ENCODE measurements at places on chromosomes 4 and X.
A peak's percentile ranks its signal among the peaks of the same experiment; 100 is the strongest.

DNA sequence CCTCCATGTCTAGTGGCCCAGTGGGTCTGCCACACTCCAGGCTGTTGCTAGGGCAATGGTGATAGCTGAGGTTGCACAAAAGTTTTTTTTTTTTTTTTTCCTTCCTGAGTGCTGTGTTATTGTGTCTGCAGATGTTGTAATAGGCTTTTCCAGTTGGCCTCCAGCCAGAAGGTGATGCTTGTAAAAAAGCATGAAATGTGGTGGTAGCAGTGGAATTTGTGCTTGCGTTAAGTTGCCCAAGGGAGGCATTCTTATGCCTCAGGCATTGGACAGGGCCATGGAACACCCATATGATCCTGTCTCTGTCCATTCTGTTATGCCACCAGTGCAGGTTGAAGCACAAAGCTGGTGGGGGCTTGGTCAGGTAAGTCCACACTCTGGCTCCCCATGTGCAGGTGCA is 660.5 kb upstream of the SPANXN1 start:
- no peak for DNase-seq

- DNase-seq, result no peak
Observed at GRCh38 chr4:111798840-111799239, 346.4 kb upstream of the FAM241A start.

GRCh38 chrX:363621-364375 is 22.9 kb downstream of the PPP2R3B start:
- DNase-seq, result no peak

DNA sequence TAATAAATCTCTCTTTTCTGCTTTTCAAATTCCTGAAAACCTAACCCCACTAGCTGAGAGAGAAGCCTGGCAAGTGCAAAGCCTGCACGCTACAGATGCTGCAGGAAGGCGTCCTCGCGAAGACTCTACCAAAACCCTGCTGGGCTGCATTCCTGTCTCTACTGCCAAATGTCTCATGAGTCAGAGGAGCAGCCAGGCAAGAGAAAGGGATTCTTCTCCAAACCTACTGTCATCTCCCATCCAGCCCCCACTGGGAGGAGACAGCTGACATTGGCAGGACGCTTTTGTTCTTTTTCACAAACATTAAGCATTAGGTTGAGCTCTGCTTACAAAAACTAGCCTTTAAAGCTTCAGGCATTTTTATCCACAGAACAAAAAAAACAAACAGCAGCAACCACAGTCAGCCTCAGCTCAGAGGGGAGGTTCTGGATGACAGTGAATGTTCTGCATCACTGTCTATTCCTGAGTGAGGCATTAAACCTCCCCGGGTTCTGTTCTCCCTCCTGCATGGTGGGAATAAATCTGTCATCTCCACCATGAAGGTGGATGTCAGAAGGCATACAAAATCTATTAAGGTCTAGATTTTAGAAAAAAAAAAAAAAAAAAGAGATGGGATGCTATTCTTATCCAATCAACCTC is 18.0 kb downstream of the CRMP1 start:
- DNase-seq, result no peak

- DNase-seq, result no peak
Observed at GRCh38 chrX:104195489-104196084, 29.3 kb downstream of the FAM199X start.

DNA sequence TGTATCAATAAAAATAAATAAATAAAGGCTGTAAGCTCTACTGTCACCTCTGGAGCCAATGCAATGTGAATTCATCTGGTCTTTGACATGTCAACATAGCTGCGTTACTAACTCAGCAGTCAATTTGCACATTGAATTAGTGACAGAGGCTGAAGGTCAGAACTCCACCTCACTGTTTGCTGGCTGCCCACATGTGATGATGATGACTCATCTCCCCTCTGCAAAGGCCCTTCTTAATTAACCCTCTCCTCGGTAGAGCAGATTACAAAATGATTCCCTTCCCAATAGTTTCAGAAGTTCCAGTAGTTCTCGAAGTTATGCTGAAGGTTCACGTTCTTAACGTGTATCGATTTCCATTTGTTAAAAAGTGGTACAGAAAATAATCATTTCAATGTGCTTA is 1626.0 kb upstream of the TENM3 start:
- DNase-seq, result no peak

DNA sequence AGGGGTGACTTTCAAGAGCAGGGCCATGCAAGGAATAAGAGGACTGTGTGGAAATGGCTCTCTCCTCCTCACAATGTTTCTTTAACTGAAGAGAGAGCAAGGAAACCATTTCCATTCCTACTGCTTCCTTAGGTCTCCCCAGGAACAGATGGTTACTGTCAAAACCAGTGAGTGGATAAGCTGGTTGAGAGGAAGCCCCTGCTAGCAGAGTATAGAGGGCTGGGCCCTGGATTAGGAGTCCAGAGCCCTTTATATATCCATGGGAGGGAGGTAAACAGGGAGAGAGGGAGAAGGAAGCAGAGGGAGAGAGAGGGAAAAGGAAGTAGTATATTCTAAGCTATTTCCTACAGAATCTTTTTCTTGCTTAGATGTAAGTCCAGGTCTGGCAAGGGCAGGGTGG is 43.8 kb upstream of the LAS1L start:
- DNase-seq, result no peak

DNA sequence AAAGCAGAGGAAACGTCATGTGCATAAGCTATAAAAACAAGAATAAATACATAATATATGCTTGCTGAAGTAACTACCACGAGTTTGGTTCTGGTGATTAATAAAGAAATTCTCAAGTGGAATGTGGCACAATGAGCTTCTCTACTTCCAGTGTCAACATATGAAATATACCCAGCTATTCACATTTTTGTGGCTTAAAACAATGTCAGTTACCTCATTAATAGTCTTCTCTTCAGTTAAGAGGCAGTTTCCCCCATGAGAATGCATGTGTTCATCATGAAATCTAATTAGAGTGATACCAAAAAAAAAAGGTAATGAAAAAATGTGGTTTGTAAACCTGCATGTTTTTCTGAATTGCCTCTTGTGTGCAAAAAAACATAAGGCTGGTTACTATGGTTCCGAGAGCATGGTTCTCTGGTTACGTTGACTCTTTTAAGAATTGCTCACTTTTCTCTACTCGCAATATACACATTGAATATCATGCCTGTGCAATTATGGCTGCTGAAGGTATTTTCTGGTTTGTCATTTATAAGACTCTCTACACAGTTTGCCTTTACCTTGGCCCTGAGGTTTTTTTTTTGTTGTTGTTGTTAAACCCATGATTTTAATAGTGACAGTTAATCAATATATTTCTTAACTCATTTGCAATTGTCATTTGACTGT is 108.2 kb downstream of the PCDH7 start:
- DNase-seq, result no peak

DNA sequence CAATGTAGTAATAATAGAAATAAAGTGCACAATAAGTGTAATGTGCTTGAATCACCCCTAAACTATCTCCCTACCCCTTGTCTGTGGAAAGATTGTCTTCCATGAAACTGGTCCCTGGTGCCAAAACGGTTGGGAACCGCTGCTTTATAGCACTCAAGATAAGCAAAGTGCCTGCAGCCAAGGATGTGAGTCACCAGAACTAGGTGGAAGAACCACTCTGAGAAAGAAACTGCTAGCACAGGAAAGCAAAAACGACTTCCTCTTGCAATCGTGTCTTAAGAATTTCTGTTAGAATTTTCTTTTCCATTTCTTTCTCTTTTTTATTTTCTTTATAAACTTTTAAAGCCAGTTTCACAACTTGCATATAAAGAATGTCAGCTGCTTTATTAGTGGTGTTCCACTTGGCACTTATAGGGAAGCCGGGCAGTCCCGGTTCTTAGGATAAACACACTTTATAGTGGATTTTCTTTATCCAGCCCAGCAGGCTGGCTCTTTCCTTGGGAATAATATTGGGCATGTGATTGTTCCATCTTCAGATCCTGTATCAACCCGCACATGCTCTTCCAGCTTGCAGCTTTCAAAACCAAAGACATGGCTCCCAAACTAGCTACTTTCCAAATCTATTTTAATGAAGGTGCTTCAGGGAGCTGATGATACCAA is 32.3 kb upstream of the CXCL8 start:
- DNase-seq, result peak; percentile 82

GRCh38 chr4:189124149-189124758 is 816.4 kb upstream of the FRG1 start:
- no peak for DNase-seq

DNA sequence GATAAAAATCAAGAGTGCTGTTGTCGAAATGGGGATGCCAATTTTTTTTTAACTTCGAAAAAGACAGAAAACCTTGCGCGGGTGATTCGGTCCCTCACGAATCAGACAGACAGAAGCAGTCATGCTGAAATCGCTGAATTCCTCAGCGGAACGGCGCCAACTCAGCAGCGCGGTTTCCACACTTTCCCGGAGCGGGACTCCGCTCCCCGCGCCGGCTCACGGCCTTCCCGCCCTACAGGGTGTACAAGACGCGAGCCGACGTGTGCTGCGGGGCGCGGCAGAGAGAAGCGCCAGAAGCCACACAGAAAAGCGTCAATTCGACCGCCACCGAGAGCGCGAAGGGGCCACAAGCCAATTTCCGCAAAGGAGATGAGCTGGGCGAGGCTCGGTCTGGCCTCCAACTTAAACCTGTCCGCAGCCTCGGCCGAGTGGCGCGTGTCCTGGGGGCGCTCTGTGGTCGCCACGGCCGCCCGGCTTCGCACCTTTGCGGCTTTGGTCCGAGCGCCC is 1.3 kb downstream of the NEXMIF start:
- no peak for DNase-seq

- no peak for DNase-seq
Observed at GRCh38 chr4:113548303-113548702, 213.2 kb downstream of the CAMK2D start.

DNA sequence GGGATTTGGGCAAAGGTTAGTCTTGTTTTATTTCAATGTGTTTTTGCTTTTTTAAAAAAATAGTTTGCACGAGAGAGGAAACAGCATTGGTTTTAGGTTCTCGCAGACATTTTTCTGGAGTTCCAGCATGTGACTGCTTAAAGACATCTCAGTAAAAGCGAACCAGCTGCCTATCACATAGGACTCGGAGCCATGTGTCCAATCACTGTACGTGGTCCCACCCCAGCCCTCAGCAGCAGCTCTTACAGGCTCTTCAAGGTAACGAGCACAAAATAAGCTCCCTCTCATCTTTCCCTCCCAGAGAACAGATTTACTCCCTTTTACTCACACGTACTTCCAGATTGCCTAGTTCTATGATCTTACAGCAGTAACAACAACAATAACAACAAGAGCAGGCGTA is 68.7 kb downstream of the MCF2 start:
- DNase-seq, result no peak

GRCh38 chr4:51901363-51901762 is 58.4 kb downstream of the DCUN1D4 start:
- no peak for DNase-seq

DNA sequence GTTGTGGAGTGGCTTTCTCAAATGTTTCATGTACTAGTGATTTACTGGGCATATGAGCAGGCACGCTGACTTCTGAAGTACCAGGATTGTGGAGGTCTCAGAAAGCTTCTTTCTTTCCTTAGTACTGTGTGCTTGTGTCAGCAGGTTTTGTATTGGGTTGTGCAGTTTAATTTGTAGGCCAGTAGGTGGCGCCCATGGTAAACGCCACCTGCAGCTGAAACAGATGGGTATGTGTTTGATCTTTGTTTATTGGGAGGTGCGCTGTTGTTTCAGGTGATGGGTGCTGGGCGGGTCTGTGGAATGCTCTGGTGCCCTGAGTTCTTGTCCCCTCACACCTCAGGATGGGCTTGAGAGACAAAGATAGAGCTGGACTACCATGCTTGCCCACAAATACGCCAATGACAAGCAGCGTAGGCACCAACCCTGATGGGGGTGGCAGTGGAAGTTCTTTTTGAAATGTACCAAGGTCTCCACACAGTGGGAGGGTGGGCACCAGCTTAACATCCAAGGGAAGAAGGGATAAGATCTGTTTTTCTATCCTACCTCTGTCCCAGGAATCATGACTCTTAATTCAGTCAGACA is 141.5 kb downstream of the RPS6KA6 start:
- DNase-seq, result no peak

DNA sequence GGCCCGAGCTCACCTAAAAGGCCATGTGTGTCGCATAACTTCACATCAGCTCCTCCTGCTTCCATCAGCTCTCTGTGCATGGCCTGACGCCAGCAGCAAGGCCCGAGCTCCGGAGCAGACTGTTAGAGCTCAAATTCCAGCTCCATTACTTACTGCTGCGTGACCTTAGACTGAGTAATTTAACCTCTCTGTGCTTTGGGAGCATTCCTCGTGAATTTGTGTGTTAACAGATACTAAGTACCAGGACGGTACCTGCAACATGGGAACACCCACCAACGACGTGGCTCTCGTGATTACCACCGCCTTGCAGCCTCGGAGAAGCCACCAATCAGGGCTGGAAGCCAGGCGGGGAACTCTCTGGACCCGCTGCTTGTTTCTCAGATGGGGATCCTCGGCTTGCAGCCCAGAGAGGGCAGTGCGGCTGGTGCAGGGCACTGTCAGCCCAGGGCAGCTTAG is 12.9 kb downstream of the LETM1 start:
- no peak for DNase-seq

- DNase-seq, result no peak
Observed at GRCh38 chr4:84484236-84484635, 14.9 kb downstream of the NKX6-1 start.

- no peak for DNase-seq
Observed at GRCh38 chrX:108167211-108167872, 75.8 kb downstream of the ATG4A start.

DNA sequence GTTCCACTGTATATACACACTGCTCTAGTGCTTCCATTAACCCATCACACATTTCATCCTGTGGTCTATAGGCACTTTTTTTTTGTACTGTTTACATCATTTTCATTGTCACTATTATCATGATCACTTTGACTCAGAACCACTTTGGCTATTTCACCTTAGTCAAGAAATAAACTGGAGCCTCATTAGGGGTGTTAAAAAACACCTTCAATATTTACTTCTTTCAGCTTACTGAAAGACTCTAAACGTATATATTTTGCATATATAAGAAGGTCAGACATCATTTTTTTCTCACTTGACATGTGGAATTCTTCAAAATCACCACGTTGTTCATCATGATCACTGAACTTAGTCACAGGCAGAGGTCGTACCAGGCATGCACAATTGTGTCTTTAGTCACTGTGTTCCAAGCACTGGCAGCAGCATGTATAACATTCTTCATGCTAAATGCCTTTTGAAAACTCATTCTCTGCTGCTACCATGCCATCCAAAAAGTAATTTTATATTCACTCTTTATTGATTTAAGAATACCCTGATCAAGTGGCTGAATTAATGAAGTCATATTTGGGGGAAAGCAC is 229.2 kb upstream of the ARSJ start:
- no peak for DNase-seq

DNA sequence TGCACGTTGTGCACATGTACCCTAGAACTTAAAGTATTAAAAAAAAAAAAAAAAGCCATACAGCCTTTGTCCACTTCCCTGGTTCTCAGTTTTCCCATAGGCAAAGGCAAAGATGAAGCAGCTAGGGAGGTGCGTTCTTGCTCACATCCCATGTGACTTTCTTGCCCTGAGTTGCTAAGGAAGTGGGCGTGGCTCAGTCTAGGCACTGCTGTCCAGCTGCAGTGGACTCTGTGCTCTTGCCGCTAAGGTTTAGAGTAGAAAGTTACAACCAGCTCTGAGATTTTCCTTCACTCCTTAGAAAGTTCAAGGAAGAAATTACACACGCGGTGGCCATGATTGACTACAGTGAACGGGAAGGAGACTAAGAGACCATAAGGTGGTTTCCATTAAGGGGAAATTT is 144.7 kb downstream of the NAA11 start:
- DNase-seq, result no peak

Measured in right atrium auricular region (tissue), 2 donors.